ENCODE measurements at places on chromosomes 4 and X. TPM values are rescaled to one million over a fixed set of nuclear protein-coding genes. Genes with fewer than 3 reads are reported as not detected.
A peak's percentile ranks its signal among the peaks of the same experiment; 100 is the strongest.

The UFSP2 gene
- 22.7 TPM for total RNA-seq

- DNase-seq = no peak
- no peaks in the 10 kb centered on the region for H3K36me3 ChIP-seq
- H3K4me1 ChIP-seq = no peaks in the 10 kb centered on the region
Observed at GRCh38 chr4:140600408-140600807, 31.6 kb upstream of the UCP1 start.

The SASH3 gene
- not detected for total RNA-seq

DNA sequence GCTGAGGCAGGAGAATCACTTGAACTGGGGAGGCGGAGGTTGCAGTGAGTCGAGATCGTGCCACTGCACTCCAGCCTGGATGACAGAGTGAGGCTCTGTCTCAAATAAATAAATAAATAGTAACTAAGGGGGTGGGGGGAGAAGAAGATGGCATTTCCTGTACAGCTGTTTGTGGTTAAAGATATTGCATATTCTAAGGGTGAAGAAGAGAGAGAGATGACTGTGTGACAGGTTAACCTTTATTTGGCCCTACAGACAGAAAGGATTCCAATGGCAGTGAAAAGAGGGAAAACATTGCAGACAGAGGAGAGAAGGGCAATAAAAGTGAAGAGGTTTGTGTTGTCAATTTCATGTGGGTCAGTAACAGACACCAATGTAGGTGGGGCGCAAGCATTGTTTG lies 9.4 kb downstream of the TASL start:
- H3K27me3 ChIP-seq = no peaks in the 10 kb centered on the region
- no peak overlapping the region for H3K27ac ChIP-seq
- no peak overlapping the region for H3K4me3 ChIP-seq
- DNase-seq = no peak
- no peaks in the 10 kb centered on the region for H3K4me1 ChIP-seq

- H3K36me3 ChIP-seq = no peaks in the 10 kb centered on the region
- peak; percentile 33 for DNase-seq
- H3K4me3 ChIP-seq = peak overlapping the region; percentile 92
- peak overlapping the region; percentile 99 for H3K27ac ChIP-seq
- no peaks in the 10 kb centered on the region for H3K27me3 ChIP-seq
Observed at GRCh38 chrX:153970357-153971123, 1.1 kb downstream of the HCFC1 start.

DNA sequence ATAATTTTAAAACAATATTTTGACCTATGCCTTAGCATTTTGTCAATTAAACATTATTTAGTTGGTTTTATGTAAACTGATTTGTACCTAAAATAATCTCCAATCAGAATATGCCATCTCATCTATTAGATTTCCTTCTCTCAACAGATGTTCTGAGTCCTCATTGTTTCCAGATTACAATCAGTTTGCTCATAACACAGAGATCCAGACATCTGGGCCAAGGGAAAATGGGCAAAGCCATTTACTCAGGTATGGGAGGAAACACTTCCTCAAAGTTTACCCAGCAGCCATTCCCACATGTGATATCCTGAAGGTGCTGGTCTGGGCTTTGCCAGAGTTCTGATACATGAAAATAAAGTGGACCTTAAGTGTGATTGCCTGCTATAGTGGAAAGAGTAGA lies 217.9 kb upstream of the GPC4 start:
- no peak for DNase-seq
- peaks cover 16% of the 10 kb centered on the region for H3K4me1 ChIP-seq
- H3K36me3 ChIP-seq = no peaks in the 10 kb centered on the region
- no peak overlapping the region for H3K4me3 ChIP-seq

The SMR3B gene
- total RNA-seq = not detected

GRCh38 chrX:1912193-1912592 lies 297.3 kb downstream of the ASMT start:
- no peak for DNase-seq
- no peaks in the 10 kb centered on the region for H3K4me1 ChIP-seq
- no peak overlapping the region for H3K27ac ChIP-seq
- H3K4me3 ChIP-seq = no peak overlapping the region

The HTT-AS gene
- not detected for total RNA-seq

The COL4A6 gene
- 15.5 TPM for total RNA-seq
